ENCODE measurements at places on chromosomes 1 and 21.
A peak's percentile ranks its signal among the peaks of the same experiment; 100 is the strongest.

DNA sequence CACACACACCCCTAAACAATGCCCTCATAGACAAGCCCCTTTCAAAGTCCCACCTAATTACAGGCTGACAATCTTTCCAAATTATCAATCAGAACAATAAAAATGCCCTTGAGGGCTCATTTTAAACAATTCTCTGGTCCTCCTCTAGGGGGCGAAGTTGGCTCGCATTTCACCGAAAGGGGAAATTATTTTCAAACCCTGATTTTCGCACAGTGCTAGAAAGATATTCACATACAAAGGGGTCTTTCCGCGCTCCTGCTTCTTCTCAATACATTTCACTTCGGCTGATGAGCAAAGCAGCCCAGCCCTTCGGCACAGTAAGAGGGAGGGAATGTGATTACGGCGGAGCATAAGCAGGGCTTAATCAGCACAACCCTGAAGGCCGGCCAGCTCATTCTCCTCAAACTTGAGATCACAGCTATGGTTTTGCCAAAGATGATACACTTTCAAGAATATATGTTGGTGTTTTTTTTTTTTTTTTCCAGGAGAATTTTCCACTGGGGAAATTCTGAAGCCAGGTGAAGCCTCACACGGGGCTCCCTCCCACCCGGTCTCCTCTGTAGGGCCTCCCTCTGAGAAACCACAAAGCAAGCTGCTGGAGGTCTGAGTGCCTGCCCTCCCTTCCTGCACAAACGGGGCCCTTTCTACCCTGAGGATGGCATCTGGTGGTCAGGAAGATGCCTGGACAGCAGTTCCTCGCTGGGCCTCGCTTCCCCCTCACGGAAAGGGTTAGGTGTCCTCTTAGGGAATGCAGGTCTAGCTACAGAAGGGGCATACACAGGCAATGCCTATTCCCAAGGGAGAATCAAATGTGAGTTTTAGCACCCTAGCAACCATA, 66.9 kb downstream of the GNG12 start:
- DNase-seq: no peak

DNA sequence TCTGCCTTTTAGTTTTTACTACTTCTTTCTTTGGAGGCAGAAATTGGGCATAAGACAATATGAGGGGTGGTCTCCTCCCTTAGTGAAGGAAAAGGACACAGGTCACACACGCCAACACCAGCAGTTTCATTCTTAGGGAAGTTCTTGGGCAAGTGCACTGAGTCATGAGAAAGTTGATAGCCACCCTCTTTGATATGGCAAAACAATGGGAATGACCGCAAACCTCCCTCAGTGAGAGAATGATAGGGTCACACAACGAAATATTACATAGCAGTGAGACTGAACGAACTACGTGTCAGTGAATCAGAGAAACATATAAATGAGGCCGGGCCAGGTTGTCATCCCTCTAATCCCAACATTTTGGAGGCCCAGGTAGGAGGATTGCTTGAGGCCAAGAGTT, 20.0 kb downstream of the IL6R start:
- no peak for DNase-seq

- DNase-seq: no peak
Observed at GRCh38 chr1:215957663-215958062, 390.6 kb downstream of the KCTD3 start.

GRCh38 chr21:37006486-37007291, at the start of gene RIPPLY3:
TSS of gene RIPPLY3 (plus strand) at chr21:37006702. CDS start at chr21:37006773, 71 bp downstream.
- DNase-seq: peak; percentile 44

- no peak for DNase-seq
Observed at GRCh38 chr1:228156515-228156881, 6.8 kb downstream of the GJC2 start.

- no peak for DNase-seq
Observed at GRCh38 chr1:8816264-8816663, 1.2 kb downstream of the RERE start.

- DNase-seq: no peak
Observed at GRCh38 chr1:58575551-58576324, 1.3 kb downstream of the TACSTD2 start.

DNA sequence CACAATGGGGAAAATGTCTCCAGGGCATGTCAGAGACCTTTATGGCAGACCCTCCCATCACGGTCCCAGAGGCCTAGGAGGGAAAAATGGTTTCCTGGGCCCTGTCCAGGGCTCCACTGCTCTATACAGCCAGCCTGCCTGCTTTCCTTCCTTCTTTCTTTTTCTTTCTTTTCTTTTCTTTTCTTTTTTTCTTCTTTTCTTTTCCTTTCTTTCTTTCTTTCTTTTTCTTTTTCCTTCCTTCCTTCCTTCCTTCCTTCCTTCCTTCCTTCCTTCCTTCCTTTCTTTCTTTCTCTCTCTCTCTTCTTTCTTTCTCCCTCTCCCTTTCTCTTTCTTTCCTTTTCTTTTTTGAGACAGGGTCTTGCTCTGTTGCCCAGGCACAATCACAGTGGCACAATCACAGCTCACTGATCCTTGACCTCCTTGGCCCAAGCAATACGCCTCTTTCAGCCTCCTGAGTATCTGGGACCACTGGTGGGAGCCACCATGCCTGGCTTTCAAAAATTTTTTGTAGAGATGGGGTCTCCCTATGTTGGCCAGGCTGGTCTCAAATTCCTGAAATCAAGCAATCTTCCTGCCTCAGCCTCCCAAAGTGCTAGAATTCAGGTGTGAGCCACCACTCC, 106.9 kb downstream of the BACH1 start:
- DNase-seq: no peak

- DNase-seq: no peak
Observed at GRCh38 chr1:36352125-36352909, 28.9 kb upstream of the EVA1B start.

DNA sequence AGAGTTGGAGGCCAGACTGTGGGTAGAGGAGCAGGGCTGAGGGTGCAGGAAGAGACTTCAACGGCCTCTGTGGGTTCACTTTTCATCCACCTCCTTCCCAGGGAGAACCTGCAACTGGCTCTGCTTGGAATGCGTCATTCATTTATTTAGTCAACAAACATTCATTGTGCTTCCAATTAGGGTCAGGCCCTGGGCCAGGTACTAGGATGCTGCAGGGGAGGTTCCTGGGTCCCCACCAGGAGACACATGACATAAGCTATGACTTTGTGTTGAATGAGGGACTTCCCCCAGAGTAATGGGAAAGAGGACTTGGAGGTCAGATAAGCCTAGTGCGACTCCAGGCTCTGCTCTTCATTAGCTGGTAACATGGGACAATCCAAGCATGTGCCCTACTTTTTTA, 46.3 kb upstream of the RPL11 start:
- no peak for DNase-seq

DNA sequence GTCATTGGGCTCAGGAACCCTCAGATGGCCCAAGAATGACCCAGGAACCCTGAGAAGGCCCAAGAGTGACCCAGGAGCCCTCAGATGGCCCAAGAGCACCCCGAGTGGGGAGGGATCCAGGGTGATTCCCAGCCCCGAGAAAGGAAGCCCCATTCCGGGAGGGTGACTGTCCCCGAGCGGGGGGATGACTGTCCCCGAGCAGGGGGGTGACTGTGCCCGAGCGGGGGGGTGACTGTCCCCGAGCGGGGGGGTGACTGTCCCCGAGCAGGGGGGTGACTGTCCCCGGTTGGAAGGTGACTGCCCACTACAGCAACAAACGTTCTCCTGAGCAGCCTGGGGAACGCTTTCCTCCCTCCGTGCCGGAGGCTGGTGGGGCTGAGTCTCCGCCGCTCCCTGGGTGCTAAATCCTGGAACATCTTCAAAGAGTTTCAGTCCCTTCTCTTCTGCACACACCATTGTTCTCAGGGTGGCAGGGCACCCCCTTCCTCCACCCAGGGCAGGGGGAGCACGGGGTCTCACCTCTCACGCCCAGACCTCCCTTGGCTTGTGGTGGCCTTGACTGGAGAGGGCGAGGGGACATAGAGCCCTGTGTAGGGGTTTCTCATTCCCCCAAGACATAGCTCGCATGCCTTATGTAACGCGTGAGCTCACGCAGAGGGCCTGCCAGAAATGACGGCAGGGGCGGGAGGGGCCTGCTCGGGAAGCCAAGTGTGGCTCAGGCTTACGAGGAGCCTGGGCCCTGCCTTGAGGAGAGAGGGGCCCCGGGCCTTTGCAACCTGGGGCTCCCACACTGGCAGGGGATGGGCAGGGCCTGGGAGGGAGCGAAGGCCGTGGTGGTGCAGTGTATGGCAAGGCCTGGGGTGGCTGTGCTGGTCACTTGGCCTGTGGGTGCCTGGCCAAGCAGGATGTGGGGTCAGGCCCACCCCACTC, 14.3 kb upstream of the SKI start:
- no peak for DNase-seq

DNA sequence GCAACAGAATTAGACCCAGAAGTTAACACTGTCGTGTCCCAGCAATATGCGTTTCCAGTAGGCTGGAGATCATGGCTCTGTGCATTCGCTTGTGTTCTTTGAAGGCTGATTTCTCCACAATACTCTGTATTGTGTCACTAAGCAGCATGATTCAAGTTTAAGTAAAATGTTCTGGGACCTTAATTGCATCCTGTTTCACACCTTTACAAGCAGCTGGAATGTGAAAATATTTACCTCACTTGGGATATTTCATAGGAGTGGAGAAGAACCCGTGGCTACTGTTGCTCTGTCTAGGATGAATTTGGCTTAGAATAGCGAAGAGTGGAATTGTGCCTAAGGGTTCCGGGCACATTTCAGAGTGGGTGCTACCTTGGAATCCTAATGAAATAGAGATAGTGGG, 6.3 kb downstream of the PTGFRN start:
- no peak for DNase-seq
